ENCODE measurements at places on chromosomes 16 and 17.

DNA sequence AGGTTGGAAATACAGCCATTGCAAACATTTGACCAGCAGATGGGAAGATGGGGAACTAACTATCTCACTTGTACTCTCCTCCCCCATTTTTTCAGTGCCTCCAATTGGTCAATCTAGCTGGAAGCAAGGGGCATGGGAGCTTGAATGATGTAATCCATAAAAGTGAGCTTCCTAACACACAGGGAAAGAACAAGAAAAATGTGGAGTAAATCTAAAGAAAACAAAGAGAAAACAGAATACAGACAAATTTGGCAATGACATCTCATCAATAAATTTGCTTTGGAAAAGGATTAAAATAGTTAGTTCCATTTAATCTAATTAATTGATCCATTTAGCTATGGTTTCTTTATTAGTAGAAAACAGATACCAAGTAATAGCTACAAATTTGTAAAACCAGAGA lies 592.6 kb upstream of the SOX9 start:
- DNase-seq: no peak

DNA sequence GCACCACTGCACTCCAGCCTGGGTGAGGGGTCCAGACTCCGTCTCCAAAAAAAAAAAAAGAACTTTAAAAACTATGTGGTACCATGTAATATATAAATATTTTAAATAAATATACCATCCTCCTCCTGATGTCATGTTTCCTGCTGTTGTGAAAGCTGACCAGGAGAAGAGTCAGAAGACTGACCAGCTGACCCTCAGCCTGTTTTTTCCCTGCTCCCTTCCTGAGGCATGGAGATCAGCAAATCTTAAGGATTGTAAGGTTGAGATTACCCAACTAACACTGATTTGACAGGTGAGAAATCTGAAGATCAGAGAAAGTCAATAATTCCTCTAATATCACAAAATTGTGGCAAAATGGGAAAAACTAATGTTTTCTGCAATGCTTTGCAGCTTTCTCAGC lies 18.1 kb downstream of the NCOR1 start:
- no peak for DNase-seq

DNA sequence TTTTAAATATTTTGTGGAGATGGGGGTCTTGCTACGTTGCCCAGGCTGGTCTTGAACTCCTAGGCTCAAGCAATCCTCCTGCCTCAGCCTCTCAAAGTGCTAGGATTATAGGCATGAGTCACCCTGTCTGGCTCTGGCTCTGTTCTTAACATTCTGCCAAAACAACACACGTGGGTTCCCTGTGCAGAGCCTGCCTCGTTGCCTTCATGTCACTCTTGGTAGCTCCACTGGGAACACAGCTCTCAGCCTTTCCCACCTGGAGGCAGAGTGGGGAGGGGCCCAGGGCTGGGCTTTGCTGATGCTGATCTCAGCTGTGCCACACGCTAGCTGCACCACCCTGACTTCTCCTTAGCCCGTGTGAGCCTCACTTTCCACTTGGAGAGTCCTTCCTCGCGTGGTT lies 19.3 kb downstream of the CRISPLD2 start:
- DNase-seq: no peak

GRCh38 chr17:27376637-27377547 lies 79.4 kb upstream of the KSR1 start:
- no peak for DNase-seq

DNA sequence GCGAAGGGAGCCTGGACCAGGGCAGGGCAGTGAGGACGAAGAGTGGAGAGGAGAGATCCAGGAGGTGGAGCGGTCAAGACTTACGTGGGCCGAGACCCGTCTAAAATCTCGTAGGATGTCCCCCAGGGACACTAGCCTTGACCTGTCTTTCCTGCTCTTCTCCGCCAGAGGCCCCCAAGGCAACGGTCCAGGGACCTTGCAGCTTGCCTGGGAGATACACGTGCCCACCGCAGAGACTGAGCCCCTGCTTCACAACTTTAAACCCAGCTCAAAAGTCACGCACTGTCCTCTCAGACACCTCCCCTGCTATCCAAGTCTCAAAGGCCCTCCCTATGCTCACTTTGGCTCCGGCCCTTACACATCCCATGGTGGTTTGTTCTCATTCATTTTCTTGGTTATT lies 9.4 kb downstream of the TIGD7 start:
- DNase-seq: no peak

DNA sequence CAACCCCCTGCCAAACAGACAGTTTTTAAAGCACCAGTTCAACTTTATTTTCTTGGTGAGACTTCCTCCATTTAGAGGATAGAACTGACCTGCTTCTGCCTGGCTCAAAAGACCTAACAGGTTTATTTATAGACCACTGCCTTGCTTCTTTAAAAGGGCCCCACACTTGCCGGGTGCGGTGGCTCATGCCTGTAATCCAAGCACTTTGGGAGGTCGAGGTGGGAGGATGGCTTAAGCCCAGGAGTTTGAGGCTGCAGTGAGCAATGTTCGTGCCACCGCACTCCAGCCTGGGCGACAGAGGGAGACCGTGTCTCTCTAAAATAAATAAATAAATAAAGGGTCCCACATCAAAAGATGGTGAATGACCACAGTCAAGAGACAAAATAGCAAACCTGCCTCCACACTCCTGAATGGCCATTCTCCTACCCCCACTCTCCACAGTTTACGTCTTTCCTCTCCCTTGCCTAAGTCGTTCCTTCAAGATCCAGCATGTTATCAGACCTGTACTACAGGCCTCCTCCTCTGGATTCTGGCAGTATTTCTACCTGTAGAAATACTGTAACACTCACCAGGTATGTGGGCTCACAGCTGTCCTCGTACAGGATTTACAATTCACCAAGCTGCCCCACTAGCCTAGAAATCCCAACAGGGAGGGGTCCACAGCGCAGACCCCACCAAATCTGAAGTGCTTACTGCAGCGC lies 95.6 kb downstream of the SMG6 start:
- no peak for DNase-seq

DNA sequence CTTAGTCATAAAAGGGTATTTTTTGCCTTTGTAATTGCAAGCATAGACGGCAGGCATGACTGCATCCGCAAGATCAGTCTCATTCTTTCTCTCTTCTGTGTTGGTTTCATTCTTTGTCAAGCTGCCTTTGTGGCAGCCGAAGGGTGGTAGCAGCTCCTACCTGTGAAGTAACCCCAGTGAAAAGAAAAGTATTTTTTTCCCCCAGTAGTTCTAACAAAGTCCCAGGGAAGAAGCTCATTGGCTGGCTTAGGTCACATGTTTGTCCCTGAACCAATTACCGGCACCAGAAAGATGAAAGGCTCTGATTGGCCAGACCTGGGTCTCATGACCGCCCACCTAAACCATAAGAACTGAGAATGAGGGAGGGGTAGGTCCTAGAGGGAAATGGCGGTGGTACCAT lies 110.7 kb downstream of the RAP1GAP2 start:
- DNase-seq: no peak

DNA sequence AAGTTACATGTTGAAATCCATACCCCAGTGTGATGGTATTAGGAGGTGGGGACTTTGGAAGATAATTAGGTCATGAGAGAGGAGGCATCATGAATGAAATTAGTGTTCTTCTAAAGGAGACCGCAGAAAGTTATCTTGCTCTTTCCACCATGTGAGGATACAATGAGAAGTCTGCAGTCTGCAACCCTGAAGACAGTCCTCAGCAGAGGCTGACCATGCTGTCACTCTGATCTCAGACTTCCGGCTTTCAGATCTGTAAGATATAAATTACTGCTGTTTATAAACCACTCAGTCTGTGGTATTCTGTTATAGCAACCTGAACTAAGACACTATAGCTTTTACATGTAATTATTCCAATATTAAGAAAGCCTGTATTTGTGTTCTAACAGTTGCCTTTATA lies 116.7 kb upstream of the CES5A start:
- DNase-seq: no peak

- DNase-seq: no peak
Measured at GRCh38 chr16:59046335-59046734, 312.2 kb upstream of the GOT2 start.

- no peak for DNase-seq
Measured at GRCh38 chr17:68053231-68054013, 17.9 kb downstream of the KPNA2 start.

DNA sequence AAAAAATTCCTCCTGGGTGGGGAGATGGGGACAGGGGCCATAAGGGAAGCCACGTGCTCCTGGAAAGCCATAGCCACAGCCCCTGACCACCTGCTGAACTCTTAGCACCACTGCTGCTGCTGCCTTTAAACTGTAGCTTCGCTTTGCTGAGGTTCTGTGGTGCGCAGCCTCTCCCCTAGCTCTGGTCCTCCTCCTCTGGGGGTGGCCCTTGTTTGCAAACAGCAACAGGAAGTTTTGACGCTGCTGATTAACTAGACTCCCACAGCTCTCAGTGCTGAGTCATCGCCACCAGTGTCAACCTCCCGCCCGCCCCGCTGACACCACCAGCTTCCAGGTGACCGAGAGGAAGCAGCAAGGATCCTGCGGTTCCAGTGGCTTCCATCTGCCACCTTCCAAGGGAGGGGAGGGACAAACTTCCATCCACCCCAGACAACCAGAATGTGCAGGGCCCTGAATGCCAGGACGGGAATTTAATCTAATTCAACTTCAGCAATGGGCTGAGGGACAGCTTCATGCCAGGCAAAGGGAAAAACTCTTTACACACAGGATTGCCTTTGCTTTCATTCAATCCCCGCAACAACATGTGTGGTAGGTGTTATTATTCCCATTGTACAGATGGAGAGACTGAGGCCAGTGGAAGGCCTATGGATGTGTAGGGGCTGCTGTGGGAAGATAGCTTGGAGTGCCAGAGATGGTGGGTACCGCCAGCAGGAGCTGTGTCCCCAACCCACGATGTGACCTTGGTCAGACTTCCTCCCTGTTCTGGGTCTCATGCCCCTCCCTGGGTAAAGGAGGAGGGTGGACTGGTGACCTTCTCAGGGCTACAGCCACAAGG lies 8.1 kb upstream of the KIFC3 start:
- DNase-seq: no peak

DNA sequence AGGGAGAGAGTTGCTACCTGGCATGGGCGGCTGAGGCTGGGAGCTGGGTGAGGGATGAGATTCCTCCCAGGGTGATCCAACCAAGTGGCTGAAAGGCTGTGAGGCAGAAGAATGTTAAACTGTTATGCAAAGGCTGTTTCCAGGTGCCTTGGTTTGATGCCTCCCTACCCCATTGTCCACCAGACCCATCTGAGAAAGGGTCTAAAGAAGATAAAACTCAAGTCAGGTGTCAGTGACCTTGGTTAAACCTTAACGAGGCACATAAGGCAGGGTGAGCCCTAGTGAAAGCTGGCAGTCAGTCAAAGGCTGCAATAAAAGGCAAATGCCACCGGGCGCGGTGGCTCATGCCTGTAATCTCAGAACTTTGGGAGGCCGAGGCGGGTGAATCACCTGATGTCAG lies 23.8 kb downstream of the LDHD start:
- DNase-seq: no peak

- DNase-seq: no peak
Measured at GRCh38 chr16:10751291-10751697, 7.7 kb downstream of the NUBP1 start.

- DNase-seq: no peak
Measured at GRCh38 chr17:16937431-16937830, 34.5 kb downstream of the TNFRSF13B start.

DNA sequence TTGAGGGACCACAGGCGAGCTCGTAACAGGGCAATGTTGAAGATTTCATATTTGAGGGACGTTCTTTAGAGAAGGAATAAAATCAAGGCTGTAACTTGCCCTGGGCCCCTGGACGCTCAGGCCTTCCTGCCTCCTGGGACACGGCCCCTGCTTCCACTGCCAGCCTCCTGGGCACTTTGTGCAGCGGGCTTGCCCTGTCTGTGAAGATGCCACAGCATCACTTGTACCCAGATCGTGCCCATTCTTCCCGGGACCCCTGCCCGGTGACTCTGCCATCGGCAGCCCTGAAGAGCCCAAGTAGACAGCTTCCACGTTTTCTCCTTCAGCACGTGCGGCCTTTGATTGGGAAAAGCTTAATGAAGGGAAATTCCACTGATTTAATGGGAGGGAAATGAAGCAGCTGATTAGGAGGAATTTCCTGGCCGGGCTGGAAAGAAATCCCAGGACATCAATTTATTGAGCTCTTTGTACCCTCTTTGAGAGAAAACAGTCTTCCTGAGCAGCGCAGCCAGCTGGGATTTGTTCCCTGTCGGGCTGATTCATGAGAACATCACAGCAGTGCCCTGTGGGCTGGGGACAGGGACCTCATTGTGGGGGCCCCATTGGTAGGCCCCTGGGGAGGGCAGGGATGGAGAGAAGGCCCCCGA lies 71.5 kb downstream of the CRISPLD2 start:
- DNase-seq: no peak

- DNase-seq: peak; percentile 59
Measured at GRCh38 chr17:30831663-30832437, at the start of gene ATAD5. Gene ATAD5 (plus strand): TSS chr17:30831966. CDS start chr17:30832348, 382 bp downstream.

- DNase-seq: no peak
Measured at GRCh38 chr16:56833243-56833970, 31.6 kb upstream of the SLC12A3 start.

DNA sequence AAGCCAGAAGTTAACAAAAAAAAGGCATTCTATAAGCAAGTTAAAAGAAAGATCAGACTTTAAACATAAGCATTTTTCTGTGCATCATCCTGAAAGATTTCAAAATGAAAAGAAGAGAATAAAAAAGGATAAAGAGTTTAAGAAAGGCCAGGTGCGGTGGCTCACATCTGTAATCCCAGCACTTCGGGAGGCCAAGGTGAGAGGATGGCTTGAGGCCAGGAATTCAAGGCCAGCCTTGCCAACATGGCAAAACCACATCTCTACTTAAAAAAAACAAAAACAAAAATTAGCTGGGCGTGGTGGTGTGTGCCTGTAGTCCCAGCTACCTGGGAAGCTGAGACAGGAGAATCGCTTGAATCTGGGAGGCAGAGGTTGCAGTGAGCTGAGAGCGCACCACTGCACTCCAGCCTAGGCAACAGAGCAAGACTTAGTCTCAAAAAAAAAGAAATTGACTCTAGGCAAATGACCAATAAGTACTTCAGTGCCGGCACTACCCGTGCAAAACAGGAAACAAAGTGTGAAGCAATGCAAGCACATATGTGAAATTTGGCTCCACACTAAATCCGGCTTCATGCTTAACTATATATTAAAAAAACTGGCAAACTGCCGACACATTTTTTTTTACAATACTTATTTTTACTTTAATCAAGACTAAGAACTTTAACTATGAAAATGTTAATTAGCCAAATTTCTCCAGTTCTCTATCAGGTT lies 83.2 kb upstream of the C17orf78 start:
- DNase-seq: no peak

DNA sequence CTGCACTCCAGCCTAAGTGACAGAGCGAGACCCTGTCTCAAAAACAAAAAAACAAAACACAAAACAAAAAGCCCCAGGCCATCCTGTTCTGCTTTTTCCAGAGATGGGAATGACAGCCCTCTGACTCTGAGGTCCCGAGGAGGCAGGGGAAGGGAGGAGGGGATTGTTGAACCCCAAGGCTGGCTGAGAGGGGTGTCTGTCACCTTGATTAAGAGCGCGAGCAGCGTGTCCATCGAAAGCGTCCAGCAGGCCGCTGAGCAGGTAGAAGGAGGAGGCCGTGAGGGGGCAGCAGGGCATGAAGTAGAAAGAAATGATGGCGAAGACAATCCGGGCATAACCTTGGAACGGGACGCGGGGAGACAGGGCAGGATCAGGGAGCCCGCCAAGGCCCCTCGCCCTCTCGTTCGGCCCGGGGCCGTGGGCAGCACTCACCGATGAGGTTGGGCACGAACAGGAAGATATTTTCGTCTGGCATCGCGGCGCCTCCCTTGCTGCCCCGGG lies 593 bp downstream of the CDIPT start:
- DNase-seq: no peak
